Omental fat pad (tissue), 4 donors: ENCODE measurements at places on chromosomes 16 and 17.

GRCh38 chr16:50460538-50461399, 87.4 kb upstream of the NKD1 start:
- no peak for DNase-seq

DNA sequence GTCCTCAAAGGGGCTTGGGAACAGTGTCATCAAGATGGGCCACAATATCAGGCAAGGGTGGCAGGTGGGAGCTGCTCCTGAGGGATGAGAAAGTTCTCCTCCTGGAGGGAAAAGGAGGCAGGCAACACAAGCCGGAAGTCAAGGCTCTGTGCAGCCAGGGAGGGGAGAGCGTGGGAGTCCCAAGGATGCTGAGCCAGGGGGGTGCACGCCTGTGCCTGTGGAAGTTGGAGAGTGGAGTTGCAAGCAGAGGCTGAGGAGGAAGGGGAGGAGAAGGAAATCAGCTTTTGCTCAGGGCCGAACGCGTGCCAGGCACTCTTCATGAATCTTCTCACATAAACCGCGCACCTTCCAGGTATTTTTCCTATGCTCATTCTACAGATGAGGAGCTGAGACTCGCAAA, 7.4 kb upstream of the SLC13A2 start:
- DNase-seq: no peak

- DNase-seq: no peak
Observed at GRCh38 chr16:24977678-24978075, 37.5 kb downstream of the ARHGAP17 start.

- no peak for DNase-seq
Observed at GRCh38 chr17:64223283-64223682, 39.8 kb downstream of the TEX2 start.

DNA sequence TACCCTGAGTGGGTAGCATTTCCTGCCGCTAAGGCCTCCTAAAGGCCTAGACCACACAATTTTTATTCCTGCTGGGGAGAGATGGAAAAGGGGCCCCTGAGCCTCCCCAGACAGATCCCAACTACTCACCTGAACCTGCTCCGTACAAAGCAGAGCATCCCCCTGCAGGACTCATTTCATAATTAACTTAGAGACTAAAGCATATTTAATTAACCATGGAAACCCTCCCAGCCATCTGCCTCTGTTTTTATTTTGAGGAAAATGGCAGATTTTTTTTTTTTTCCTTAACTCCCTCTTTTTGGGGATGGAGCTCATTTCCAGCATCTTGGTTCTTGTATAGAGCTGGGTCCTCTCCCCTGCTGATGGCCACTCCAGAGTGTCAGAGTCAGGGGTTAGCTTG, 96.5 kb upstream of the CRHR1 start:
- no peak for DNase-seq

DNA sequence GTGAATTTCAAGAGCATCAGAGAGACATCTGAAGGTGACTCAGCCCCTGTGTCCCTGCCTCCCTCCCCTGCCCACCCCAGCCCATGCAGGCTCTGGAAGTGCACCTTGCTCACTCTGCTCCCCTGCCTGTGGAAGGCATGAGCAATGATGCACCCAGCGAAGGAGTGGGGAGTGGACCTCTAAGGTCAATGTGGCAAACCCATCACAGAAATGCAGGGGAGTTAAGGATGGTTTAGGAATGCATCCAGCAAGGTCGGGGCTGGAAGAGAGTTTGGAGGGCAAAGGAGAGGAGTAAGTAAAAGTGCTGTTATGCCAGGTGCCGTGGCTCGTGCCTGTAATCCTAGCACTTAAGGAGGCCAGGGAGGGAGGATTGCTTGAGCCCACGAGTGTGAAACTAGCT, 61.9 kb downstream of the CYB5B start:
- no peak for DNase-seq

GRCh38 chr16:75085556-75085955, 31.0 kb downstream of the LDHD start:
- no peak for DNase-seq

GRCh38 chr16:12083631-12084030, 107.1 kb downstream of the SNX29 start:
- DNase-seq: no peak

DNA sequence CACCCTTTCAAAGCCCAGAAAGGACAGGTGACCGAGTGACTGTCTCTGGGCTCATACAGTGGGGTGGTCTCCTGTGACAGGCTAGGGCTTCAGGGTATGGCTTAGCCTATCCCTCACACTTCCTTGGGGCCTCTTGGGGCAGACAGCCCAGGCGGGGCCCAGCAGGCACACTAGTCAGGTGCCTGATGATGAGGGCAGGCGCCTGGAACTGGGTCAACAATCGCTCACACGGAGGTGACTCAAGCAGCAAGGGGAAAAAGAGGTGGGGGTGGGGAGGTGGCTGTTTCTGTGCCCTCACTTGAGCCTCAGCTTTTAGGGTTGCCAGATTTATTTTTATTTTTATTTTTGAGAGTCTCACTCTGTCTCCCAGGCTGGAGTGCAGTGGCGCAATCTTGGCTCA, 6.4 kb upstream of the GRN start:
- DNase-seq: no peak

GRCh38 chr17:79922116-79922601, 82.9 kb upstream of the CBX4 start:
- DNase-seq: no peak
